Astrocyte of the cerebellum (primary cell): ENCODE measurements at places on chromosomes 13 and 19.

DNA sequence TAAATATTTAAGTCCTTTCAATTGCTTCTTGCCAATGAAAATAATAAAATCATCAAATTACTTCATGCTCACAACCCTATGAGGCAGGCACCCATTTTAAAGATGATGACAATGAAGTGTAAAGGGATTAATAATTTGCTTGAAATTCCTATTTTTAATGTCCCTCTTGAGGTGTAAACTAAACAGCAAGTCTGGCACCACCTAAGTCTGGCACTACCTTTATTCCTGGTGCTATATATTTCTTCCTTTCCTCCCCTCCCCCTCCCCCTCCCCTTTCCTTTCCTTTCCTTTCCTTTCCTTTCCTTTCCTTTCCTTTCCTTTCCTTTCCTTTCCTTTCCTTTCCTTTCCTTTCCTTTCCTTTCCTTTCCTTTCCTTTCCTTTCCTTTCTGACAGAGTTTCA, 42.2 kb downstream of the FLT1 start:
- DNase-seq, result no peak

DNA sequence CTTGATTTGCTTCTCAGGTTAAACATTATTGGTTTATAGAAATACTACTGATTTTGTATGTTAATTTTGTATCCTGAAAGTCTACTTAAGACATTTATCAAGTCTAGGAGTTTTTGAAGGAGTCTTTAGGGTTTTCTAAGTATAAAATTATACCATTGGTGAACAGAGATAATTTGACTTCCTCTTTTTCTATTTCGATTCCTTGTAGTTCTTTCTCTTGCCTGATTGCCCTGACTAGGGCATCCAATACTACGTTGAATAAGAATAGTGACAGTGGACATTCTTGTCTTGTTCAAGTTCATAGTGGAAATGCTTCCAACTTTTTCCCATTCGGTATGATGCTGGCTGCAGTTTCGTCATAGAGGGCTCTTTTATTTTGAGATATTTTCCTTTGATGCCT, 807.5 kb upstream of the SLC10A2 start:
- no peak for DNase-seq

GRCh38 chr13:52980695-52981094, 47.9 kb upstream of the OLFM4 start:
- DNase-seq, result no peak

DNA sequence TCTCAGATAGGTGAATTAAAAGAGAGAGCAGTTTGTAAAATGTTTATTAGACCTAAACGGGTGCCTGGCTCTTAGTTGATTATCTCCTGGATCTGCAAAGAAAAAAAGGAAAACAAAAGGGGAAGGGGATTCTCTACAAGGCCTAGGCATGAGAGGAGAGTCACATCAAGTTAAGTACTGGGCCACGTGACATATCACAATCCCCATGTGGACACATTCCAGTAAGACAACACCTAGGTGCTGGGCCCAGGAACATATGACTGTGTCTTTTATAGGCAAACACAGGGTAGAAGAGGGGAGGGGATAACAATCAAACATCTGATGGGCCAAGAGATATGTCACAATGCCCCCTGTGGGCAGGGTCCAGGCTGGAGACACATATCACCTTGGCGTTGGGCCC, 4.2 kb upstream of the ZNF91 start:
- no peak for DNase-seq

DNA sequence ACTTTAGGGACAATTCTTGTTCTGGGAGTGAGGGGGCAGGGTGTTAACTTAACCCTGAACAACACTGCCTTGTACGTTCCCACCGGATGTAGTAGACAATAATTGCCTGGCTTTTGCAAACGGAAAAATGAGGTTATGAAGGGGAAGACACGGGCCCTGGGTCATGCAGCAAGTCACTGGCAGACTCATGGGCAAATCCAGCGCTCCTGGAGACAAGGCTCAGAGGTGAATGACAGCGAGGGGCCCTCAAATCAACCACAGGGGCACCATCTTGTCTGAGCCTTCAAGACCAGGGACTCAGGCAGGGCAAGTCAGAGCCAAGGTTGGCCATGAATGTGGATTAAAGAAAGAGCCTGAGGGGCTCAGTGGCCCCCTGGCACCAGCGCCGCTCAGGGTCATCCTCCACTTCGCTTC, 2.8 kb downstream of the RASA3 start:
- DNase-seq, result no peak

DNA sequence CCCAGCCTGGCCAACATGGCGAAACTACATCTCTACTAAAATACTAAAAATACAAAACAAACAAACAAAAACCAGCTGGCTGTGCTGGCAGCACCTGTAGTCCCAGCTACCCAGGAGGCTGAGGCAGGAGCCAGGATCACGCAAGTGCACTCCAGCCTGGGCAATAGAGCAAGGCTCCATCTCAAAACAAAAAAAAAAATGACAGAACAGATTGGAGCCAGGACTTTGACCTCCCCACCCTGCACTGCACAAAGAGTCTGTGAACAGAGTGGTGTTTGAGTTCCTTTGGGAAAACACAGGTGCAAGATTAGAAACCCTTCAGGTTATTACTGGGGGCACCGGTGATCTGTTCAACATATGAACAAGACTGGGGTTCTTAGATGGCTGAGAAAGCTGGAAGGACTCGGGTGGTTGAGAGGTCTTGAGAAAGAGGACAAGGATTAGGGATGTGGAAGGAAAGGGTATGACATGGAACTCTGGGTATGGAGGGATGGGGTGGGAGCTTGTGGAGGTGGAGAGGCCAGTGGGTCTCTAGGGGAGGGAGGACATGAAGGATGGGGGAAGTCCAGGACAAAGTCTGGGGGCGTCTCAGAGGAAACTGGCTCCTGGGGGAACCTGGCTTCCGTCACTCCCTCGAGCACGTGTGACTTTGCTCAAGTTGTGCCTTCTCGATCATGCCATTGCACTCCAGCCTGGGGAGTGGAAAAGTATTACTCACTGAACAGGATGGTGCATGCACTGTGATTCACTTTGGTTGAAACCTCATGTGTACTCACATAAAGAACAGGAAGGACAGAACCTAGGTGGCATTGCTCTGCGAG, 25.9 kb downstream of the RCN3 start:
- peak; percentile 8 for DNase-seq

DNA sequence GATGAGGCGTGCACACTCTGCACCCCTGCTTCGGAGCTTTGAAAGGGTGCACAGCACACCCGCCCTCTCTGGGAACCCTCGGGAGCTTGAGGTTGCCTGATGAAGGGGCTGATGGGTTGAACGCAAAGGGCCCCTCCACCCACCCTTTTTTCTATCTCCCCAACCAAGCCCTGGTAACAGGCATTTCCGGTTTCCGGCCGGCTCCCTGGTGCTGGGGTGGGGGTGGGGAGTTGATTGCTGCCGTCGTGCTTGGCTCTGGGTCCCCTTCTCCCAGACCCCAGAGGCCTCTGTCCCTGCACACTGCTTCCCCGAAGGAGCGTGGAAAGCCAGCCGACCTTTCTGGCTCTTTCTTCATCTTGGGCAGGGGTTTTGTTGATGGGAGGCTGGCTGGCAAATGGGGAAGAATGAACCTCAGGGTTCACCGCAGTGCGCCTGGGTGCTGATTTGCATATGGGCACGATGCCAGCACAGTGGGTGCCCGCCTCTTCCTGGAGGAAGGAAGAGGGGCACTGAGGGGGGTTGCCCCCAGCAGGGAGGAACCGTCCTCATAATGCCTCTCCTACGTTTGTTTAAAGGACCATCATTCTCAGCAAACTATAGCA, 29.1 kb downstream of the VAV1 start:
- no peak for DNase-seq

- no peak for DNase-seq
Observed at GRCh38 chr13:111233080-111233479, 87.4 kb upstream of the TEX29 start.

DNA sequence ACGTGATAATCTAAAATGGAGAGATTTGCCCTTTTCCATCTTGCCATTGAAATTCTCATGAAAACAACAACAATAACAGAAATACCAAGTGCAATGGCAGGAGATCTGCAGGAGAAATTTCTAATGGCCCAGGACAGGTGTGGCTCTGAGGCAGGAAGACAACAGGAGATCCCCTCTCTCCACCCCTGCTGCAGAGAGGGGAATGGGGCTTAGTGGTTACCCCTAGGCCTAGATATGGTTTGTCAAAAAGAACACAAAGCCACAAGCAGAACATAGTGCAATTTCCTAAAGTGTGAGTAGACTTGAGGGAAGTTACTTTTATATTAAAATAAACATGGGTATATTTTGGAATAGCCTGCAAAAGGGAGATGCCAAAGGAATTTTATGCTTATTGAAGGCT, 369.5 kb downstream of the KCNRG start:
- DNase-seq, result no peak

DNA sequence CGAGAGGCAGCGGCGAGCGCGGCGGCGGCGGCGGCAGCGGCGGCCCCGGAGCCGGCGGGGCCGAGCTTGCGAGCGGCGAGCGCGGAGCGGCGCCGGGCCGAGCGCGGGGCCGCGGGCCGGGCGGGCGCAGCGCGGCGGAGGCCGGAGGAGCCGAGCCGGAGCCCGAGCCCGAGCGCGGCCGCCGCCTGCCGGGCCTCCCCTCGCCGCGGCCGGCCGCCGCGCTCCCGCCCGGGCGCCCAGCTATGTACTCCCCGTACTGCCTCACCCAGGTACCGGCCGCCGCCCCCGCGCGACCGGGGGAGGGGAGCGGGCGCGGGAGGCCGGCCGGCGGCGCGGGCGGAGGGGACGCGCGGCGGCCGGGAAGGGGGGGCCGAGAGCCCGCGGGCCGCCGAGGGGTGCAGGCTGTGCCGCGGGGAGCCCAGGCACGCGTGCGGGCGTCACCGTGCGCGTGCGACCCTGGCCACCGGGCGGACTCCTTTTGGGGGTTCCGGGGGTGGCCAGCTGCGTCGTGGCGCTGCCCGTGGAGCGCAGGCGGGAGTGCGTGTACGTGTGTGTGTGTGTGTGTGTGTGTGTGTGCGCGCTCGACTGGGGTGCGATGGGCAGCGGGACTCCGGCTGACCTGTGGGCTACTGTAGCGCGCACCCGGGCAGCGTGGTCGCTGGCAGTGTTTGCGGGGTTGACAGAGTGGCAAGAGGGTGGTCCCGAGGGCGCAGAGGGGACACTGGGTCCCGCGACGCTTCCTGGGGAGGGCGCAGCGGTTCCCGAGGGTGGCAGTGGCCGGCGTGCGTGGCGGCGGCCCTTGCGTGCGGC, 526 bp downstream of the NFIX start:
- DNase-seq, result no peak

DNA sequence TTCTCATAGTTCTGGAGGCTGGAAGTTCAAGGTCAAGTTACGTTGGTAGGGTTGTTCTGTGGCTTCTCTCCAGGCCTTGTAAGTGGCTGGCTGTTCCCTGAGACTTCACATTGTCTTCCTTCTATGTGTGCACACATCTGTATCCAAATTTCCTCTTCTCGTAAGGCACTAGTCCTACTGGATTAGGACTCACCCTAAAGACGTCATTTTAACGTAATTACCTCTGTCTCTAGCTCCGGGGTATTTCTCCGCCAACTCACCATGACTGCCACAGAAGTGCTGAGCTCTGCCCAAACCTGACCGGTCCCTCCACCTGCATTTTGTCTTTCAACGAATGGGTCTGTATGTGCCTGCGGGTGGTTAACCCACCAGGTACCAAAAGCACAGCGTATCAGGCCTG, 8.7 kb upstream of the SYDE1 start:
- DNase-seq, result no peak
